ENCODE measurements at places on chromosomes 3 and 15. TPM values are rescaled to one million over a fixed set of nuclear protein-coding genes. Genes with fewer than 3 reads are reported as not detected.

The SRGAP3 gene
- 4.1 TPM for polyA plus RNA-seq

The SUCNR1 gene
- 16.3 TPM for polyA plus RNA-seq

The BOC gene
- polyA plus RNA-seq, result 6.1 TPM

The PARP15 gene
- not detected for polyA plus RNA-seq

The BFSP2 gene
- polyA plus RNA-seq, result 0.86 TPM

The ACP3 gene
- polyA plus RNA-seq, result 31.8 TPM

The WNT7A gene
- polyA plus RNA-seq, result 0.13 TPM

The LDHAL6B gene
- not detected for polyA plus RNA-seq

The CLDN18 gene
- polyA plus RNA-seq, result not detected

The GOLGA8K gene
- polyA plus RNA-seq, result not detected

The CEMIP gene
- polyA plus RNA-seq, result 0.11 TPM

The CHRFAM7A gene
- polyA plus RNA-seq, result 0.54 TPM

The GOLGA8Q gene
- not detected for polyA plus RNA-seq

The ZNF860 gene
- polyA plus RNA-seq, result 0.84 TPM

The GCNT3 gene
- polyA plus RNA-seq, result 4.5 TPM

The FBXO40 gene
- polyA plus RNA-seq, result not detected

The RAD51 gene
- not detected for polyA plus RNA-seq

The PP2D1 gene
- polyA plus RNA-seq, result not detected

The SHF gene
- polyA plus RNA-seq, result 7.7 TPM

The OR5K1 gene
- not detected for polyA plus RNA-seq

The MYO5A gene
- 3.5 TPM for polyA plus RNA-seq

The IL5RA gene
- 0.22 TPM for polyA plus RNA-seq

The TF gene
- polyA plus RNA-seq, result 0.88 TPM

The GOLGA8M gene
- polyA plus RNA-seq, result 0.95 TPM

The PPP1R14D gene
- 4.0 TPM for polyA plus RNA-seq

The SPATA12 gene
- not detected for polyA plus RNA-seq

The SEMA5B gene
- polyA plus RNA-seq, result 6.6 TPM

The RASSF1 gene
- polyA plus RNA-seq, result 19.1 TPM

The CNTN6 gene
- 0.11 TPM for polyA plus RNA-seq

The ROPN1 gene
- polyA plus RNA-seq, result not detected

The RETNLB gene
- polyA plus RNA-seq, result not detected

The DPPA2 gene
- not detected for polyA plus RNA-seq

The CATSPER2 gene
- 1.9 TPM for polyA plus RNA-seq

The SH2D7 gene
- not detected for polyA plus RNA-seq

The GATA2 gene
- 22.9 TPM for polyA plus RNA-seq

Data from kidney (tissue), 22 donors.